ENCODE measurements at places on chromosomes 12 and 14.

DNA sequence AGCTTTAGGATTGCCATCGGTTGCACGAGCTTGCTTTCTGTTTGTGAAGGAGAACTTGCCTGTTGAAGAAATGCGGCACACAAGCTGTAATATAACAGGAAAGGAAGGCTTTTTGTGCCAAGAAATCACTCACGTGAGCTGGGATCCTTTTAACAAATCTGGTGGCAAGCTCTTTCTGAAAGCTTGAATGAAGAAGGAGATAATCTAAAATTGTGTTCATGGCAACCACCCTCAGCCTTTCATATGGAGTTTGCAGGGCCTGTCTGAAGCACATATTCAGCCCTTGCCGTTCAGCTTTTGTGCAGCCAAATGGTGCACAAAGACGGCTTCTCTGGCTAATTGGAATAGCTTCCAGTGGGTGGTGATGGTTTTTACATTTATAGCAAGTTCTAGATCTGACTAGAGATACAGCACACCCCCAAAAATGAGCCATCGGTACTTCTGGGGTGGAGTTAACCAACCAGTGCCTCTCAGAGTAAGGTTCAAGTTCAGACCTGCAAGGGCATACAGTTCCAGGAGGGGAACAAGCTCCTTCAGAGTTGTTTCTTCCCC lies 107.4 kb downstream of the AEBP2 start:
- no peak for DNase-seq

- DNase-seq: no peak
Measured at GRCh38 chr12:105588106-105588505, 257.6 kb downstream of the C12orf75 start.

DNA sequence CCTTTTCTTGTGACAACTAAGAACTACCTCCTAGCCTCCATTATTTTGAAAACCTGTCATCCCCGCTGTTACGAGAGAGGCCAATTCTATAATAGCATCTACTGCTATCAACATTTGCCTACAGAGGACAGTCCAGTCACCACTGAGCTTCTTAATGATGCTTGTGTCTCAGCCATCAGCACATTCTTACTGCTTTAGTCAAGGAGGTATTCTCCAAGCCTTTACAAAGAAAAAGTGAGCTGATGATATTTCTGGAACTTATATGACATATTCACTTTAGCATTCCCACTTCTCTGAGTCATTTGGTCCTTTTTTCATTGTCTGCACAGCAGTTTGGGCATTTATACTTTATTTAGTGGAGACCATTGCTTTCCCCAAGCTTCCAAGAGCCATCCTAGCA lies 497.7 kb upstream of the RPL10L start:
- no peak for DNase-seq

DNA sequence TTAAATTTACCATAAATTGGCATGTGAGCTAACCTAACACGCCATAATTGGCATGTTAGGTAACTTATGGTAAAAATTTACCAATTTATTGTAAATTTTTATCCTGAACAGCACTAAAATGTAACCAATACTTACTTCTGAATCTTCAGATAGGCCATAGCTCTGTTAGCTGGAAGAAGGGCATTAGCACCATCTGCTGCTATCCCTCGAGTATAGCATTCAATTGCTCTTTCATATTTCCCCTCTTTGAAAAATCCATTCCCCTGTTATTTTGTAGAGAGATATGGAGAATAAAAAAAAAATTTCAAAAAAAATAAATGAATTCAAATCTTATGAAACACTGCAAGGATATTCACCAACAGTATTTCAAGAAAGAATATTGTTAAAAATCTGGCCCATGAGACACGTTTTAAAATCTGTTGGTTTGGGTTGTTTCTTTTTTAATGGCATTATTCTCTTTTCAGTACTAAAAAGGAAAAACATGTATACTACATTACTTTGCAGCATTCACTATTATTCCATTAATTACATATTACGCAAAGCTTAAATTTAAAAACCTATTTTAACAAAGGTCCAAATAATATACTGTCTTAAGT lies 19.1 kb downstream of the RPAP3 start:
- no peak for DNase-seq

DNA sequence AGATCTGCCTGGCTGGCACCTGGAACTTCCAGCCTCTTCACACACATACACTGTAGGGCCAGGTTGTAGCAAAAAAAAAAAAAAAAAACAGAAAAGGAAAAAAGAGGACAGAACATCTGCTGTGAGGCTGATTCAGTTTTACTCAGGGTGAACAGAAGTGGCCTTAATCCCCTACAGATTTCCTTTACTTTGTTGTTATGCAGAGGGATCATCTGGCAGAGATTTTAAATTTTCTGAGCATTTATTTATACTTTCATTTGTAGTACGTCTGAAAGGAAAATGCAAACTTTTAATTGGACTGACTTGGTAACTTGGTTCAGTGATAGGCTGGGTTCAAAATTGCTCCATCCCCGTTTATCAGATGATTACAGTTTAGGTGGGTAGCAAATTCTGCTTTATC lies 50.8 kb upstream of the PRICKLE1 start:
- DNase-seq: no peak
